ENCODE measurements at places on chromosomes 1 and 21. TPM values are rescaled to one million over a fixed set of nuclear protein-coding genes. Genes with fewer than 3 reads are reported as not detected.

DNA sequence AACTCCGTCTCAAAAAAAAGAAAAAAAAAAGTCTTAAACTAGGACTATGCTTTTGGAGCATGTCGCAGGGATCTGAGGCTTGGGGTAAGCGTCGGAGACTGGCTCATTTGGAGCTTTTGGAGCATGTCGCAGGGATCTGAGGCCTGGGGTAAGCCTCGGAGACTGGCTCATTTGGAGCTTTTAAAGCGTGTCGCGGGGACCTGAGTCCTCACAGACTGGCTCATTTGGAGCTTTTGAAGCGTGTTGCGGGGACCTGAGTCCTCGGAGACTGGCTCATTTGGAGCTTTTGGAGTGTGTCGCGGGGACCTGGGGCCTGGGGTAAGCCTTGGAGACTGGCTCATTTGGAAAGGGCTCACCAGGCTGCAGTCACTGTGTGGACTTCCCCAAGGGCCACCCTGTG is 13.6 kb upstream of the TSPEAR start:
- no peak overlapping the region for H3K27ac ChIP-seq
- no peaks in the 10 kb centered on the region for H3K36me3 ChIP-seq
- DNase-seq: no peak
- no peak overlapping the region for H3K4me3 ChIP-seq

GRCh38 chr1:54995835-54996234 is 2.9 kb upstream of the BSND start:
- H3K36me3 ChIP-seq: no peaks in the 10 kb centered on the region
- H3K4me3 ChIP-seq: no peak overlapping the region
- H3K27me3 ChIP-seq: peaks cover 33% of the 10 kb centered on the region

GRCh38 chr21:39097335-39097861 is 85.9 kb downstream of the PSMG1 start:
- no peak overlapping the region for H3K4me3 ChIP-seq
- no peak overlapping the region for H3K27ac ChIP-seq
- H3K4me1 ChIP-seq: peaks cover 16% of the 10 kb centered on the region
- no peak for DNase-seq

GUCA2A gene
- total RNA-seq: not detected

DNA sequence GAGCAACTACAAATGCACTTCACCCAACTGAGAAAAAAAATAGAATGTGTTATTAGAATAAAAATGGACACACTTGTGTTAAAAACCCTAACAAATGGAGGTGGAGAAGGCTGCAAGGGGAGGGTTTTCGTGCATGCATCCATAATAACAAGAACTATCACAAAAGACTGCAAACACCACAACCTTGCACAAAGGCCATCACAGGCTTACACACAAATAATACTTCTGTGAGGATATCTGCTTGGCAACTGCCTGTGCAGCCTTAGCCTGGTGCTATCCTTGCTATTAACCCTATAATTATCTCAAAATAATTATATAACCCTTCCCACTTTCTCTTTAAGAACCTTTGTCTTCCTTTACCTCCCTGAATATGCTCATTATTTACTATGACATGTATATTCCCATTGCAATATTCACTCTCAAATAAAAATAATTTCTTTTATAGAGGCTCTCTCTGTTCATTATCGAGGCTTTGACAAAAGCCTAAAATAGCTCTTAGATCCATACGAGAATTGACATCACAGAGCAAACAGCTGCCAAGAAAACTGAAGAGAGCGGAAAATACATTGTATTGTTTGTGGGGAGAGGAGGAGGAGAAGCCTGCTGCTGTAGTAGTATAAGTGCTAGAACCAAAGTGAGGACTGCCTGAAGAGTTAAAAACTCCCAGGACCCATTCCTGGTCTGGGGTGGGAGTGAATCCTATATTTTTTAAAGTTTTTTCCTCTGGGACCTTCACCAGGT is 1768.7 kb downstream of the BRINP3 start:
- H3K36me3 ChIP-seq: no peaks in the 10 kb centered on the region
- H3K4me1 ChIP-seq: no peaks in the 10 kb centered on the region
- DNase-seq: no peak
- H3K27me3 ChIP-seq: no peaks in the 10 kb centered on the region
- H3K4me3 ChIP-seq: no peak overlapping the region

DNA sequence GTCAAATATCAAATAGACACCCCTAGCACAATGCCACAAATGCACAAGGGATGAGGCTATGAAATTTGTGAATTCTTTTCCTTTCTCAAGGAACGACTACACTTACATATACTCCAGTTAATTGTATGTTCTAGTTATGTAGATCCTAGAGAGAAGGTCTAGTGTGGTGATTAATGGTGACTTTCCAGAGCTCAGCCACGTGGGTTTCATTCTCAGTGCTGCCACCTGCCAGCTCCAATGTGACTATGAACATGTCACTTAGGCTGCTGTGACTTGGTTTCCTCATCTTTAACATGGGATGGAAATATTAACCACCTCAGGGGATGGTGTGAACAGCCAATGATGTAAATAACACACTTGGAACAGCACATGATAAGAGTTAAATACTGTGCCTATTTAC is 138.3 kb downstream of the APP start:
- peaks cover 3% of the 10 kb centered on the region for H3K27me3 ChIP-seq
- no peak overlapping the region for H3K27ac ChIP-seq
- H3K36me3 ChIP-seq: peaks cover 17% of the 10 kb centered on the region

DNA sequence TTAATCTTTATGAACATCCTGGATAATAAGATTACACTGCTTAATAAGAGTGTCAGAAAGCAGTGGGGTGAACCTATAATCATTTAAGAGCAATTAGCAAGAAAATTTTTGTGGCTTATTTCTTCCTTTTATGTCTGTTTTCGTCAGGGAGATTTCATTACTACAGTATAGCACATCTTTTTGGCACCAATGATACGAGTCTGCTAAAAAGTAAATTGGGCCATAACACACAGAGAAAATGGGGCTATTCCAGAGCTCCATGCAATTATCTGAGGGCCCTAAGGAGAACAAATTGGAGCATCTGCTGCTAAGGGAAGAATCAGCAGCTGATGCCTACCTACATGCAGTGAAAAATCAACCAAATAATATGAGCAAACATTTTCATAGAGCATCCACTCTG is 330.3 kb upstream of the NCAM2 start:
- H3K27me3 ChIP-seq: no peaks in the 10 kb centered on the region
- H3K27ac ChIP-seq: no peak overlapping the region
- H3K36me3 ChIP-seq: no peaks in the 10 kb centered on the region
- DNase-seq: no peak

- no peak overlapping the region for H3K4me3 ChIP-seq
- peak; percentile 57 for DNase-seq
- H3K36me3 ChIP-seq: peaks cover 2% of the 10 kb centered on the region
- H3K27me3 ChIP-seq: peaks cover 19% of the 10 kb centered on the region
- H3K27ac ChIP-seq: no peak overlapping the region
Observed at GRCh38 chr1:201346337-201346939, 31.0 kb downstream of the TNNT2 start.

DNA sequence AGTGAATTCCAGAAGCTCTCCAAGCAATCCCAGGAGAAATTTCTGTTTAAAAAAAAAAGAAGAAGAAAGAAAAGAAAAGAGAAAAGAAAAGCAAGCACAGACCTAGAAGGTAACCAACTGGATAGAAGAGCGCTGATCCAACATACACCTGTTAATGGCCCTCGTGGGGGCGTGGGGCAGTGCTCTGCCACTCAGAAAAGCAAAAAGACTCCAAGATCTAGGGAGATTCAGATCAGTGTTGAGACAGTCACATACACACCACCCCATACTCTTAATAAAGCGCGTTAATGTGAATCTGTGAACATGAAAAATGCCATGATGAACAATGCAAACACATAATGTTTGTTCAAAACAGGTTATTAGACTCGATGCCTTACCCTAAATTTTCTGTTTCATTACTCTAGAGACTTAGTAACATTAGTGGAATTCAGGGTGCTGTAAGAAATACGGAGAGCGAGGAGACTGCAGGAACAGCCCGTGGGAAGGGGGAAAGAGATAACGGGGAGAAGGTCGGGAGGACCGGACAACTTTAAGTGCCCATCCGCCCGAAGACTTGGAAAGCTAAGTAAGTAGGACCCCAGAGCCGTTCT is 406 bp downstream of the NME7 start:
- H3K27me3 ChIP-seq: no peaks in the 10 kb centered on the region
- no peak overlapping the region for H3K4me3 ChIP-seq
- H3K4me1 ChIP-seq: peaks cover 20% of the 10 kb centered on the region
- no peak overlapping the region for H3K27ac ChIP-seq

- peak overlapping the region; percentile 83 for H3K27ac ChIP-seq
- H3K36me3 ChIP-seq: no peaks in the 10 kb centered on the region
- DNase-seq: peak; percentile 19
- peaks cover 49% of the 10 kb centered on the region for H3K4me1 ChIP-seq
- H3K4me3 ChIP-seq: peak overlapping the region; percentile 45
Observed at GRCh38 chr1:111234258-111234657, 6.7 kb downstream of the CHI3L2 start.

DNA sequence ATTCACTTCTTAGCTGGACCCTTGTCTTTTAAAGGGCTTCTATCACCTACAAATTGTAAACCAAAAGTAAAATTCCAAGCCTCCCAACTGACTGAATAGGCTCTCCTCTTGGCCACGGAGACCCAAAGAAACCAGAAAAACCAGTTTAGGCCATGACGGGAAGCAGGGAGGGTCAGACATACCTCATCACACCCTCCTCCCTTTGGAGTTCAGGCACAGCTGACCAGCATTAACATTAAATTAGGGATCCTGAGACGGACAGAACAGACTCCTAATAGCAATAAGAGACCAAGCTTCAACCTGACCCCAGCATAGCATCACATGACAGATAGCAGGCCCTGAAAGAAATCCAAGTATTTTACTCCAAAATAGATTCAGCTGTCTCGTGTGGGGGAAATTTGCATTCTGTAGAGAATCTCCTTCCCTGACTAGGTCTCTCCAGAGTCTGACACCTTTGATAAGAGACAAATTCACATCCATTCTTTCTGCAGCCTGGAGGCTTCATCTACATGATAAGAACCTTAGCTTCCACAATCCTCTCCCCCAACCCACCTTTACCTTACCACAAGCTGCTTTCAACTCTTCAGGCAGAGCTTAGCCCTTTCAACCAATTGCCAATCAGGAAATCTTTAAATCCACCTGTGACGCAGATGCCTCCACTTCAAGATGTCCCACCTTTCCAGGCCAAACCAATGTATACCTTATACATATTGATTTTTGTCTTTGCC is 177.1 kb upstream of the RAB4A start:
- H3K27me3 ChIP-seq: peaks cover 3% of the 10 kb centered on the region
- no peaks in the 10 kb centered on the region for H3K36me3 ChIP-seq
- no peaks in the 10 kb centered on the region for H3K4me1 ChIP-seq
- no peak overlapping the region for H3K4me3 ChIP-seq
- H3K27ac ChIP-seq: no peak overlapping the region
- DNase-seq: no peak

OR2L2 gene
- not detected for total RNA-seq

GRCh38 chr21:45458281-45459170 is 53.6 kb downstream of the COL18A1 start:
- DNase-seq: no peak
- H3K4me1 ChIP-seq: peaks cover 31% of the 10 kb centered on the region
- H3K27me3 ChIP-seq: peaks cover 3% of the 10 kb centered on the region
- no peak overlapping the region for H3K4me3 ChIP-seq

DNA sequence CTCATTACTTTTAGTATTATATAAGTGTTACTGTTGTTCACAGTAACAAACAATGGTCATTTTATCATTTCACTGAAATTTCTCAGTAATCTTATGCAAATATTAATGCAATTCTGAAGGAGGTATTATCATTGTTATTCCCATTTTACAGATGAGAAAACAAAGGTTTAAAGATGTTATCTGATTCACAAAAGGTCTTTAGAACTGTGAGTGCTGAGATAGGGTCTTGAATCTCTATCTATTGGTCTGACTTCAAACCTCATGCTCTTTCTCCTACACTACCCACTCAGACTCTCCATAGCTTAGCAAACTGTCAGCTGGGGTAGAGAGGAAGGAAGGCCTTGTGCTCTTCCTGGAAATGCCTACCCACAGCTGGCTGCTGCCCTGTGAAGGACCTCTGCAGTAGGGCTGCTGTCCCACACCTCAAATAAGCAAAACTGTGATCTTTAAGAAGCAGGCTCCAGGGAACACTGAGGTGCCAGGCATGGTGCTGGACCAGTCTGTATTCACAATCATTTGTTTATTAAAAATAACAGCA is 6.2 kb upstream of the OSCP1 start:
- H3K36me3 ChIP-seq: peaks cover 29% of the 10 kb centered on the region
- H3K27me3 ChIP-seq: peaks cover 3% of the 10 kb centered on the region
- DNase-seq: no peak
- no peak overlapping the region for H3K27ac ChIP-seq
- no peak overlapping the region for H3K4me3 ChIP-seq

DNA sequence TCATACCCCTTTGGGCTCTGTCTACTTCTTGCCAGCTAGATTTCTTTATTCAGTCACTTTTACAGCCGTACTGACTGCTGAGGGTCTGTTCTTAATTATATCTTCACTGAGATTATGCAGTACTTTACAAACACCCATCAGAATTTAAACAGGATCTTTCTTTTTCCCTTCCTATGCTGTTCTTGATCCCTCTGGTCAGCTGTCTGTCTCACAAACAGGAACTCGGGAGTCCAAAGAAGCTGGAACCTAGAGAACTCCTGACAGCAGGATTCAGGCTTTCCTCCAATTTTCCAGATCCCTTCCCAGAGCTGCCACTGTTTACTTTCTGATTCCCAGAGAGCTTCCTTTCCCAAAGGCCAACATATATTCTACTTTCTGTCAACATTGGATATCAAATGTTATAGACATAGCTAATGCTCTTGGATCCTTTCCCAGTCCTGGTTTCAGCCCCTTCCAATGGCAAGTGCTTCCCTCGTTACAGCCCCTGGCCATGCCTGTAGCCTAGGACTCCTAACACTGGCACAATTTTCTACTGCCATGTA is 59.5 kb downstream of the ATP2B4 start:
- H3K27me3 ChIP-seq: peaks cover 5% of the 10 kb centered on the region
- peaks cover 54% of the 10 kb centered on the region for H3K36me3 ChIP-seq
- H3K4me1 ChIP-seq: peaks cover 65% of the 10 kb centered on the region
- DNase-seq: no peak
- peak overlapping the region; percentile 78 for H3K27ac ChIP-seq

CA6 gene
- not detected for total RNA-seq

DNA sequence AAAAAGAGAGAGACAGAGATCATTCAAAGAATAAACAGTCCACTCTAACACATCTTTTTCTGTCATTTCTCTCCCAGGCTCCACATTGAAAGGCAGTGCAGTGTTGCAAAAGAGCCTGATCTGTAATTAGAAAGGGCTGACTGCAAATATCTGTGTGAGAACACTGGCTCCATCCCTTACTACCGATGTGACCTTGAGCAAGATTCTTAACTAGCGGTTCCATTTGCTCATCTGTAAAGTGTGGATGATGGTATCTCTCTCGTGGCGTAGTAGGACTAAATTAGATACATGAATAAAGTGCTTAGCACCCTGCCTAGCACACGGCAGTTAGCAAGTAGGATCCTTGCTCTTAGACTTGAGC is 26.9 kb upstream of the SLC44A3 start:
- H3K27ac ChIP-seq: peak overlapping the region; percentile 85
- peaks cover 15% of the 10 kb centered on the region for H3K36me3 ChIP-seq
- H3K27me3 ChIP-seq: no peaks in the 10 kb centered on the region
- H3K4me1 ChIP-seq: peaks cover 76% of the 10 kb centered on the region

- no peak overlapping the region for H3K27ac ChIP-seq
- peaks cover 15% of the 10 kb centered on the region for H3K36me3 ChIP-seq
- H3K4me3 ChIP-seq: no peak overlapping the region
- 0 out of 2 replicates have a peak, but pooled peaks cover 2% of the 10 kb centered on the region for H3K27me3 ChIP-seq
Observed at GRCh38 chr1:209860293-209860881, 32.6 kb downstream of the UTP25 start.

All from HFFc6 (cell line).